ENCODE measurements at places on chromosomes 2 and 18.

GRCh38 chr2:4992226-4992625 is 700.0 kb upstream of the SOX11 start:
- DNase-seq, result no peak

- no peak for DNase-seq
Measured at GRCh38 chr2:165406173-165406572, 63.3 kb upstream of the CSRNP3 start.

DNA sequence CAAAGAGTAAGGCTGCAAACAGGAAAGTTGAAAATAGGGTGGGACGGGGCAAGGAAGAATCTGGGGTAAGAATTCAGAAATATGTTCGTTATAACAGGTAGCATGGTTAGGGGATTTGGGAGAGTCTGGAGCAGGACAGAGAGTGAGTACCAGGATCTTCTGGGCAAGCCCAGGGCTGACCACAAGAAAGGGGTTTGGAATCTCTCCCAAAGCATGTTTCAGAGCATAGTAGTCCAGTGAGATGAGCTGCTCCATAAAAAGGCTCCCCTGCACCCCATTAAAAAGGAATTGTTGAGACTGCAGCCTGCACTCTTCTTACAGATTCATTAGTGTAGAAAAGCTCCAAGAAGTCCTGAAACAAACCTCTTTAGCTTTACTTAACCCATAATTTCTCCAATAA is 291.1 kb downstream of the MTX2 start:
- DNase-seq, result no peak

DNA sequence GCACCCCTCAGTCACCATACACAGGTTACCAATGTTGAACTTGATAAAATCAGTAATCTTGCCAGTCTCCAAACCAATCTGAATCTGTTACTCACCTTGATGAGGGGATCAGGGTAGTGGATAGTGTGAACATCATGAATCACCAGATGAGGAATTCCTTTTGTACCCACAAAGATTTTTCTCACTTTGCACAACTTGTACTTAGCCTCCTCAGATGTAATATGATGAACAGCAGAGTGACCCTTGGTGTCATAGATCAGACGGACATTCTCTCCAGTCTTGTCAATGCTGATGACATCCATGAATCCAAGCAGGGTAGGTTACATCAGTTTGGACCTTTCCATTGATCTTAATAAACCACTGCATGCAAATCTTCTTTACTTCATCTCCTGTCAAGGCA is 54.7 kb downstream of the MDH1 start:
- no peak for DNase-seq

GRCh38 chr2:34909992-34910705 is 1311.0 kb upstream of the FAM98A start:
- no peak for DNase-seq

DNA sequence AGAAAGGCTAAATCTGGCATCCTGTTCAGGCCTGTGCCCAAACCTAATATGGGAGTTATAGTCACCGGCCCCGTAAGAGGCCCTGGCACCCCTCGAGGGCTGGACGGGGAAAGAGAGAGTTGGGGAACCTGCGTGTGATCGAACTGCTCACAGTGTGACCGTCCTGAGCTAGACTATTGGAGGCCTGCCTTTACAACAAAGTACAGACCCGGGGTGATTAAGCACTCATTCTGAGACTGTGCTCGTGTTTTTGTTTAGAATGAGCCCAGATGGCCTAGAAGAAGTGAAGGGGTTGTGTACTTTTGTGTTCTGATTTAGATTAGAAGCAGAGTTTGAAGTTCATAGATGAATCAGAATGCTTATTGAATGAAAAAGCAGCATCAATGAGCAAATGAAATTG is 115.3 kb downstream of the ACOXL start:
- DNase-seq, result no peak

- DNase-seq, result no peak
Measured at GRCh38 chr2:154402213-154402612, 296.3 kb upstream of the KCNJ3 start.

- DNase-seq, result no peak
Measured at GRCh38 chr2:37873229-37873628, 51.9 kb upstream of the RMDN2 start.

DNA sequence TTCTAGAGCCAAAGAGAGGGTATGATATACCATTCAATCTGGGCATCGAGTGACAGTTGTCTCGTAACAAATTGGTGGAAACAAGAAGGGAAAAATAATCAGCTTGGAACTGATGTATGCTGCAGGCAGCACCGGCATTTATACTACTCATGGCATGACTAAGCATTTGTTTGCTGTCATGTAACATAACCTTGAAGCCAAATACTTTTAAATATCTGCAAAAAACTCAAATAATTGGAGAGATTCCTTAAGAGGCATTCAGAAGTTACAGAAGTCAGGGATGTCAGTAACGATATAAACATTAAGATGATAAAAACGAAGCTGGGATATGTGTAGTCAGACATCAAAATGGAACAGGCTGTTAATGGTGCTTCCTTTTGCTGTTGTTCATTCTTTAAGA is 157.3 kb upstream of the MMADHC start:
- no peak for DNase-seq

DNA sequence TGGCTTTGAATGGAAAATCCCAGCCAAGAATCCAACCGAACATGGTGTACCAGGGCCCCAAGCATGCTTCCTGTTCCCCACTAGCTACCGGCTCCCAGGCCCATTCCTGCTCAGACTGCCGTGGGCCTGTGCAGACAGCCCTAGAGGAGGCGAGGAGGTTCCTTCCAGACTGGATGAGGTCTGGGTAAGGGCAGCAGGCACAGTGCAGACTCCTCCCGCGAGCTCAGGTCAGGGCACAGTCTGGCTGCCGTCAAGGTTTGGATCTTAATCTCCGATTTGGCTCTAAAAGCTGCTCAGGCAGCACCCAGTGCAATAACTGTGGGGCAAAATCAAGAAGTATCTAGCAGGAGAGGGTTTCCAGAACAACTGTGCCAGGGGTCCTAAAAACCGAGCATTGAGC is 19.3 kb upstream of the TTR start:
- DNase-seq, result no peak

DNA sequence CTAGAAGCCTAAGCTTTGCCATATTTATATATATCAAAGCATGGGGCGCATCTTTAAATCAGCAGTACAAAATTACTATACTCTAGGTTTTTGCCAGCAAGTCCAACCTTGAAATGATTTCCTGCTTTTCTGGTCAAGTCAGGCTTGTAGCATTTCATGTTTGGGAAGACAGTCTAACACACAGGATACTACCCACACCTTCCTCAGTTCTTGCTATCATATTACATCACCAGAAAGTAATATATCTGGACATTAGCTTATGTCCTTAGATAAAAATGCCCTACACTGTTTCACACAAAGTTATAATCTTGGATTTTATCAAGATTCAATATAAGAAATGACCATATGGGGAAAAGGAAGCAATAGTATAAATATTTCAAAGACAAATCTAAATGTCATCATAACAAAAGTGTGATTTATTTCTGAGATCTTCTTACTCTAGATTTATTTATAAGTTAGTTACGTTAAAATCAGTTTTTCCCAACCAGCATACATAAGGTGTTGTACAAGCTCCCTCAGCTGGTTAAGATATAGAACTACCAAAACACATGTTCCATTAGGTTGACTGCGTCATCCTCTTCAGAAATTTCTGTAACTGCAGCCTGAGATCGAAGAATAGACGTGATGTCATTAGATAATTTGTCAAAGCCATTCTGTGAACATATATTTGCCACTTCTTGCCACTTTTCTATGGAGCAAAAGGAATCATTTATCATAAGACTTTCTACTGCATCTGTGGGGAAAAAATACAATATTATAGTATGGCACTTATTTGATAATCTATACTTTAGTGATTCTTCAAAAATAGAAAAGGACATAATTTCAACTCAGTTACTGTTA is 56.6 kb downstream of the CLHC1 start:
- no peak for DNase-seq

Measured in AG04449 (cell line).